ENCODE measurements at places on chromosomes 2 and 18. TPM values are rescaled to one million over a fixed set of nuclear protein-coding genes. Genes with fewer than 3 reads are reported as not detected.

The PLEKHH2 gene
- total RNA-seq = 2.3 TPM

The RUFY4 gene
- total RNA-seq = 1.3 TPM

The GNLY gene
- total RNA-seq = 18.1 TPM

The UGP2 gene
- total RNA-seq = 161 TPM

The OBSL1 gene
- total RNA-seq = not detected
